ENCODE measurements at places on chromosomes 12 and 14. TPM values are rescaled to one million over a fixed set of nuclear protein-coding genes. Genes with fewer than 3 reads are reported as not detected.

MSI1 gene
- 0.17 TPM for total RNA-seq

BBOF1 gene
- 11.8 TPM for total RNA-seq

TMEM119 gene
- 12.2 TPM for total RNA-seq

DNA sequence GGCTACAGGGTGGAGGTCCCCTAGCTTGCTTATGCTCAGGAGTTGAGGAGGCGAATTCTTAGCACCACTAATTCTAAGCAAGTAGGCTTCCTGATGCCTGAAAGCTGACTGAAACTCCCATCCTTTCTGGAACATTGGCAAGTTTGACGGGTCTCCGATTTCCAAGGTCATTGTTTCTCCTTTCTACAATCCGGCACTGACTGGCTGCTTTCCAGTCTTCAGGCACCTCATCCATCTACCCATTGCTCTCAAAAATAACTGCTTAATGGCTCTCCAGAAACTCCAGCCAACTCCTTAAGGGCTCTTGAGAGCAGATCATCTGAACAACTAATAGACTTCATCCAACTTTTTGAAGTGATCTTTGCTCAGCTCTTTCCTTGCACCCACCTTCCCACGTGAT, 13.3 kb downstream of the REM2 start:
- peaks cover 12% of the 10 kb centered on the region for H3K36me3 ChIP-seq
- no peaks in the 10 kb centered on the region for H3K27me3 ChIP-seq
- no peak for DNase-seq
- H3K4me3 ChIP-seq, result no peak overlapping the region

CCDC197 gene
- not detected for total RNA-seq

DNA sequence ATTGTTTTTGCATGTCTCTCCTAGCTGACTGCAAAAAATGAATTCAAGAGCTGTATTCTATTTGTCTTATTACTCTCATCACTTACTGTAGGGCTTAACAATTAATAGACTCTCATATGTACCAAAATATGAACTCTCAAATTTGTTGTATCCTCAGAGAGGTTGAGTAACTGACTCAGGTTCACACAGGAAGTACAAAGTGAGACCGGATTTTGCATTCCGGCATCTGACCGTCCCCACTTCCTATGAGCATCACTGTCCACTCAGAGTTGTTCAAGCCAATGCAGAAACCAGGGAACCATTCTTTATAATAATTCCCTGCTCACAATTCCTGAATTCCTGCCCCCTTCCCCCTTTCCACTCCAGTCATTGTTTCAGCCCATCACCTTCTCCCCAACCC, 113.3 kb upstream of the AMIGO2 start:
- H3K4me3 ChIP-seq, result no peak overlapping the region
- no peak overlapping the region for H3K27ac ChIP-seq
- no peaks in the 10 kb centered on the region for H3K27me3 ChIP-seq
- DNase-seq, result no peak

NCAPD2 gene
- total RNA-seq, result 13.9 TPM

TTC5 gene
- total RNA-seq, result 5.5 TPM

GRCh38 chr14:70904373-70904772, 2.9 kb upstream of the PCNX1 start:
- no peak overlapping the region for H3K4me3 ChIP-seq
- H3K27ac ChIP-seq, result no peak overlapping the region
- no peaks in the 10 kb centered on the region for H3K27me3 ChIP-seq
- peaks cover 41% of the 10 kb centered on the region for H3K4me1 ChIP-seq

- H3K4me3 ChIP-seq, result no peak overlapping the region
- no peaks in the 10 kb centered on the region for H3K36me3 ChIP-seq
- no peak for DNase-seq
- H3K27me3 ChIP-seq, result no peaks in the 10 kb centered on the region
Observed at GRCh38 chr12:94768398-94769046, 118.2 kb upstream of the TMCC3 start.

KRT2 gene
- total RNA-seq, result not detected

- peaks cover 29% of the 10 kb centered on the region for H3K4me1 ChIP-seq
- peaks cover 60% of the 10 kb centered on the region for H3K27me3 ChIP-seq
- DNase-seq, result no peak
- no peaks in the 10 kb centered on the region for H3K36me3 ChIP-seq
- H3K27ac ChIP-seq, result no peak overlapping the region
Observed at GRCh38 chr12:72271451-72272090, 599 bp upstream of the TRHDE start.

- H3K27ac ChIP-seq, result no peak overlapping the region
- H3K36me3 ChIP-seq, result no peaks in the 10 kb centered on the region
- H3K27me3 ChIP-seq, result no peaks in the 10 kb centered on the region
- DNase-seq, result no peak
Observed at GRCh38 chr12:118880720-118881493, 100.4 kb upstream of the SRRM4 start.

DNA sequence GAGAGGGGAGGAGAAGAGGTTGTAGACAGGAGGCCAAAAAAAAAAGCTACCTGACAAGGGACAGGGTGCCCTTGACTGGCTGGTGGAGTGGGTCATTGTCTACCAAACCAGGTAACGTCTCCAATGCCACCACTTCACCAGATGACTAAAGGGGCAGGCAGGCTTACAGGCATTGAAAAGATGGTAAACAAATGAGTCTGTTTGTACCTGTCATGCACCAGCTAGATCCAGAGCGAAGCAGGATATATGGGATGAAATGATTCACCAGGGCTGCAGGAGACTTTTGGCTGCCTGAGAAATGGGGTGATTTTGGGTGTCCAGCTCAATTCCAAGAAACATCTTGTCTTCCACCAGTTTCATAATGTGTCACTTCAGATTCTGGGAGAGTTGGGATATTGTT, 4.0 kb downstream of the C12orf54 start:
- no peak overlapping the region for H3K27ac ChIP-seq
- H3K36me3 ChIP-seq, result no peaks in the 10 kb centered on the region
- no peaks in the 10 kb centered on the region for H3K27me3 ChIP-seq
- no peak overlapping the region for H3K4me3 ChIP-seq
- H3K4me1 ChIP-seq, result no peaks in the 10 kb centered on the region

KIF26A gene
- 4.8 TPM for total RNA-seq

DNA sequence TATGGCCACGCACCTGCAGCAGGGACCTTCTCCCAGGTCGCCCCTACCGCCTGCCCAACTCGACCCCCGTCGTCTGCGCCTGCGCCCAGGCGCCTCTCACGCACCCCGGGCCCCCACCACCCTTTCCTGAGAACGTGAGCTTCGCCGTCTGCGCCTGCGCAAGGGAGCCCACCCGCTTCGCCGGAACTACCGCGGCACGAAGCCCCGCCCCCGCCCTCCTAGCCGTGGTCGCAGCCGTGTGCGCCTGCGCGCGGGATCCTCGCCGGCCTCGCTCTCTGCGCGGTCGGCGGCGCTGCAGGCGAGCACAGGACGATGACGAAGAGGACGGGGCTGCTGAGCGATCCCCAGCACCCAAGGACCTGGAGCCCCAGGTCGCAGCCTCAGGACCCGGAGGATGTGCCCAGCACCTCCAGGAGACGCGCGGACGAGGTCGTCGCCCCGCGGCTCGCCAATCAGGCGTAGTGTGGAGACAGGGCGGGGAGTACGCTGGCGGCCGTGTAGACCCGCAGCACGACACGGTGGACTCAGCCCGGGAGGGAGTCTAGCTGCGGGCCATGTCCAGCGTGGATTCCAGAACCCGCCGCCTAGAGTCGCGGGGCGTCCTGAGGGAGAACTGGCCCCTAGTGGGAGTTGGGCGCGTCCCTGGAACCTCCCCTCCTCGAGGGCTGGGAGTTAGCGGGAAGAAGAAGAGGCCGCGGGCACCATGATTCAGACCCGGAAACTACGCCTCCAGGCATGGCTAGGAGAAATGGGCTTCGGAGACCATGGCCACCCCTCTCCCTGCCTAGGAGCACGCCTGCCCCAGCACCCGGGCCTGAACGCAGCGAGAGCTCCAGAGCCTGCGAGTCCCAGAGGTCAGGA, 1120.8 kb upstream of the TMEM132C start:
- H3K27me3 ChIP-seq, result no peaks in the 10 kb centered on the region
- H3K4me1 ChIP-seq, result peaks cover 12% of the 10 kb centered on the region
- H3K4me3 ChIP-seq, result peak overlapping the region; percentile 64

GRCh38 chr12:120376416-120376815, 7.5 kb upstream of the MSI1 start:
- H3K4me3 ChIP-seq, result no peak overlapping the region
- DNase-seq, result no peak
- H3K4me1 ChIP-seq, result no peaks in the 10 kb centered on the region

DNA sequence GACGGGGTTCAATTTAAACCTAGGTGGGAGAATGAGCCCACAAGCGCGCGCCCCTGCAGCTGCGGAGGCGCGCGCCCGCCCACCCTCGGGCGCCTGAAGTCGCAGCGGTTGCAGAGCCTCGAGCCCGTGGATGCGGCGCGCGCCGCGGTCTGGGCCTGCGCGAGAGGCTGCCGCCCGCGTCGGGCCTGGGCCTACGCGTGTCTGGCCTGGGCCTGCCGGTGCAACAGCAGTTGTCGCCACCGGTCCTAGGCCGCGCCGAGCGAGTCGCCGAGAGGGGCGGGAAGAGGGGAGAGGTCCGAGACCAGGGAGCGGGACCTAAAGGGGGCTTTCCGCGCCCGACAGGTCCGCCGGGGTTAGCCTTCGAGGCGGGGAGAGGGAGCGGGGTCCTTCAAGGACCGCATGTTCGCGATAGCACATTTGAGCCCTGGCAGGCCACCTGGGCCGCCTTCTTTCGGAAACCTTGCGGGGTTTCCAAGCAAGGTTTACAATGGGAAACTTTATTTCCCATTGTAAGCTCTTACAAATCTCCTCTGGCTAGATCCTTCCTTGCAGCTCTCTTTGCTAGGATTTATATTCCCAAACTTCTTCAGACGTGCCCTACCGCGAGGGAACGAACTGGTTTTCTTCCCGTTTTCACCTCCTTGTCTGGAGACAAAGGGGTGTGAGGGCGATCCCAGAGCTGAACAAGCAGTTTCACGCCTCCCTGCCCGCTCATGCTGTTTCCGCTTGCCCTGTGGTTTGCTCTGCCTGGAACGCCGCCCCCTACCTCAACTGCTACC, 6.8 kb downstream of the SIX6 start:
- peaks cover 59% of the 10 kb centered on the region for H3K27me3 ChIP-seq
- no peak for DNase-seq
- peak overlapping the region; percentile 48 for H3K4me3 ChIP-seq
- H3K27ac ChIP-seq, result no peak overlapping the region
- peaks cover 26% of the 10 kb centered on the region for H3K4me1 ChIP-seq
- no peaks in the 10 kb centered on the region for H3K36me3 ChIP-seq

FGF6 gene
- total RNA-seq, result not detected

KRT75 gene
- not detected for total RNA-seq

SMIM41 gene
- 8.3 TPM for total RNA-seq

Measured in esophagus muscularis mucosa (tissue), 4 donors.